ENCODE measurements at places on chromosomes 5 and 9. TPM values are rescaled to one million over a fixed set of nuclear protein-coding genes. Genes with fewer than 3 reads are reported as not detected.

- DNase-seq = peak; percentile 41
Measured at GRCh38 chr5:178121391-178122276, 8.3 kb downstream of the N4BP3 start.

GRCh38 chr5:124908581-124909451, 162.4 kb upstream of the ZNF608 start:
- no peak for DNase-seq

- DNase-seq = no peak
Measured at GRCh38 chr5:113433862-113434612, 752 bp downstream of the TSSK1B start.

IQGAP2 gene
- total RNA-seq = 78.6 TPM

C5orf58 gene
- 72.7 TPM for total RNA-seq

ISCA1 gene
- 40.9 TPM for total RNA-seq

All from testis (tissue), 5 donors.